ENCODE measurements at places on chromosomes 5 and 9.

- no peak for DNase-seq
Measured at GRCh38 chr5:43486353-43486752, 2.7 kb upstream of the TMEM267 start.

- DNase-seq: no peak
Measured at GRCh38 chr5:21810737-21811316, 1042.3 kb downstream of the CDH12 start.

DNA sequence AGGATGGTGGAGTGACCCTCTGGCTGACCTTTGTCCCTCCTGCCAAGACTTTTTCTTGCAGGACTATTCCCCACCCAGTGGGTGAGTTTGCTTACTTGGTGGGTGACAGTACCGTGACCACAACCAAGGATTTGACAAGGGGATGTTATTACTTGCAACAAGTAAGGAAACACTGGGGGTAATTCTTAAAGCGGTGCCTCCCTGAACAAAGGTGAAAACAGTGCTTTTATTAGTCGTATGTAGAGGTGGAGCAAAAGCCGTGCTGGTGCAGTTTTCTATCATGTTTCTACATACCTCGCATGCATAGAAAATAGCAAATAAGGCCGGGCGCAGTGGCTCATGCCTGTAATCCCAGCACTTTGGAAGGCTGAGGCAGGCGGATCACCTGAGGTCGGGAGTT is 41.0 kb upstream of the KDM4C start:
- DNase-seq: no peak

DNA sequence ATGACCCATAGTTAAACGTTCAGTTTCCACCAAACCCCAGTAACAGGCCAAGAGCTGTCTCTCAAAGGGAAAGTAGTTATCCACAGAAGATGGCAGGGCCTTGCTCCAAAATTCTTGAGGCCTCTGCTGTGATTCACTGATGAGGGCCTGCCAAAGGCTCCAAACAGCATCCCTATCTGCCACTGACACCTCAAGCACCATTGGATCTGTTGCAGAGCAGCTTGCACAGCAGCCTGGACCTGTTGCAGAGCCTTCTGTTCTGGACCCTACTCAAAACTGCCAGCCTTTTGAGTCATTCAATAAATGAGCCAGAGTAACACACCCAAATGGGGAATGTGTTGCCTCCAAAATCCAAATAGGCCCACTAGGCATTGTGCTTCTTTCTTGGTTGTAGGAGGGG is 741.5 kb upstream of the RGMB start:
- no peak for DNase-seq

- DNase-seq: no peak
Measured at GRCh38 chr9:105243015-105243686, 1.3 kb upstream of the SLC44A1 start.

- DNase-seq: no peak
Measured at GRCh38 chr9:127519301-127520166, 68.2 kb downstream of the LRSAM1 start.

DNA sequence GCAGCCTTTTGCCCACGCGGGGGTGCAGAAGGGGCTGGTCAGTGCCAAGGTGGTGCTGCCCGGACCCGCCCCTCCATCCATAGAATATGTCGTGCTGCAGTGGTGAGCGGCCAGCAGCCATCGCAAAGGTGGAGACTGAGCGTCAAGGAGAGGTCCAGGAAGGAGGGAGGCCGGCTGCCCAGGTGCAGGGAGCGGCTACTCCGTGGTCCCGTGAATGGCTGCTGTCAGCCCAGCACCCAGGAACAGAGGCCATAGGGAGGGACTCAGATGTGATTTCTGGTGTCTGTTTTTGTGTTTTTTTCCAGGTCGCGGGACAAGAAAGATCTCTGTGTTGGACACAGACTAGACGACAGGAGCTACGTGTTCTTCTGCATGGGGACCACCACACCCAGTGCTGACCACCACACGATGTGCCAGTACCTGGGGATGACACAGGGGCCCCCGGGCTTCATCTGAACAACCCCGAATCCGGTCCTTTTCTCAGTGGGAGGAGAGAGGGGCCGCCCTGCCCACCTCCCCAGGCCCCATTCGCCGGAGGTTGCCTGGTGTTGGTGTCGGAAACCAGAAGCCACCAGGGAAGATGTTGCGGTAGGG is 29.0 kb downstream of the PAEP start:
- DNase-seq: no peak

- no peak for DNase-seq
Measured at GRCh38 chr5:135691044-135691443, 112.3 kb upstream of the CXCL14 start.

GRCh38 chr5:87807783-87808182 is 395.1 kb upstream of the CCNH start:
- no peak for DNase-seq

DNA sequence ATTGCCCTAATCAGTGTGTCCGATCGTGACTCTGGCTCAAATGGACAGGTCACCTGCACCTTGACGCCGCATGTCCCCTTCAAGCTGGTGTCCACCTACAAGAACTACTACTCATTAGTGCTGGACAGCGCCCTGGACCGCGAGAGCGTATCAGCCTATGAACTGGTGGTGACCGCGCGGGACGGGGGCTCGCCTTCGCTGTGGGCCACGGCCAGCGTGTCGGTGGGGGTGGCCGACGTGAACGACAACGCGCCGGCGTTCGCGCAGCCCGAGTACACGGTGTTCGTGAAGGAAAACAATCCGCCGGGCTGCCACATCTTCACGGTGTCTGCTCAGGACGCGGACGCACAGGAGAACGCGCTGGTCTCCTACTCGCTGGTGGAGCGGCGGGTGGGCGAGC is 1.4 kb downstream of the PCDHA13 start:
- no peak for DNase-seq

DNA sequence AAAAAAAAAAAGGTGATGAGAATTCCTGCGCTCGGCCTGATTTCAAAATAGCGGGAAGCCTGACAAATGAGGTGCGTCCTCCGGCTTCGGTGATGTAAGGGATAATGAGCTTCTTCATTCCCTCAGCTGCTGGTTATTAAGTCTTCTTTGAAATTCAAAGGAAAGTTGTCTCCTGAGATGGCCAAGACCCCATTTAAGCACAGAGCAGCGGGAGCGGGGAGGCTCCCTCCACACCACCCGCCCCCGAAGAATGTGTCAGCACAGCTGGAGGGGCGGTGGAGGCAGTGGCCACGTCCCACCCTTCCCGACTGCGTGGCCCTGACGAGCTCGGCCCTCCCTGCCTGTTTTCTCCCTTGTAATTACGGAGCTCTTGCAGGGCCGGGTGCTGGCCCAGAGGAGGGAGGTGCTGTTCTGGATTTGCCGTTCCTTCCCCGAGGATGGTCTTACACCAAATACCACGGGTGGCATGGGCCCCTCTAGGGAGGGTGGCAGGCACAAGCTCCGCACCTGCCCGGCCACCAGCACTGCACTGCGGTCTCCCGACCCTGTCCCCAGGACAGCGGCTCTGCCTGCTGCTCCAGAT is 31.0 kb downstream of the SLC9A3 start:
- DNase-seq: no peak

Measured in cortex of kidney (tissue), 1 donor.